ENCODE measurements at places on chromosomes 4 and X. TPM values are rescaled to one million over a fixed set of nuclear protein-coding genes. Genes with fewer than 3 reads are reported as not detected.

Gene ZNF674
- 16.2 TPM for total RNA-seq

Gene CDS1
- total RNA-seq, result 0.59 TPM

Gene CACNA1F
- total RNA-seq, result 1.0 TPM

- H3K27ac ChIP-seq, result no peak overlapping the region
- no peak overlapping the region for H3K4me3 ChIP-seq
Observed at GRCh38 chr4:26525136-26525770, 35.0 kb upstream of the CCKAR start.

DNA sequence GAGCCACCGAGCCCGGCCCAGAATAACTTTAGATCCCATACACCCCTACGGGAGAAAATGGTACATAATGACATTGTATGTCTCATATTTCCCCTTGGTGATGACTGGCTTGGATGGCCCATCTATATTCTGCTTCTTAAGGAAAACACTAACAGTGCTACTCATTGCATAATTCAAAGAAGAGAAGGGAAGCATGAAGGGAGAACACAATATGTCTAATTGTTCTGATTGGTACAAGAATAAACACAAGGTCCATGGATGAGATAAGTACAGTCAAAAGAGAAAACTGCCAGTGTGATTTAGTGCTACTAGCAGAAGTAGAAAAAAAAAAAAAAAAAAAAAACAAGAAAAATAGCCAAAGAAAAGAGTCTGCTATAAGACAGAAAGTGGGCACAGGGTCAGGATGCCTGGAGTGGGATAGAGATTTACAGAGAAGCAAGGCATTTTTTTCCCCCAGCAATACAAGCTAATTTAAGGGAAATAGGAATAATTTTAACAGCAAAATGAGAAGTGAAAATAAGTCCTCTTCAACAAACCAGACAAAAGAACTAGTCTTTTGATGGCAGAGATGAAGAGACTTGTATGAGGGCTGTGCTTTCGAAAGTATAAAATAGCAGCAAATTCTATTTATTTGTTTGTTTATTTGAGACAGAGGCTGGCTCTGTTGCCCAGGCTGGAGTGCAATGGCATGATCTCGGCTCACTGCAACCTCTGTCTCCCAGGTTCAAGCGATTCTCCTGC, 96.5 kb upstream of the MAP3K15 start:
- no peak overlapping the region for H3K27ac ChIP-seq
- no peaks in the 10 kb centered on the region for H3K4me1 ChIP-seq
- DNase-seq, result no peak
- no peaks in the 10 kb centered on the region for H3K36me3 ChIP-seq
